Fibroblast of villous mesenchyme (primary cell): ENCODE measurements at places on chromosomes 2 and 18. TPM values are rescaled to one million over a fixed set of nuclear protein-coding genes. Genes with fewer than 3 reads are reported as not detected.
A peak's percentile ranks its signal among the peaks of the same experiment; 100 is the strongest.

GRCh38 chr2:12059616-12060441, 313.4 kb downstream of the LPIN1 start:
- peak; percentile 68 for DNase-seq

EHD3 gene
- total RNA-seq = 48.8 and 59.6 TPM in 2 replicates

- peak; percentile 49 for DNase-seq
Measured at GRCh38 chr2:207632575-207633493, 7.6 kb upstream of the METTL21A start.

DNA sequence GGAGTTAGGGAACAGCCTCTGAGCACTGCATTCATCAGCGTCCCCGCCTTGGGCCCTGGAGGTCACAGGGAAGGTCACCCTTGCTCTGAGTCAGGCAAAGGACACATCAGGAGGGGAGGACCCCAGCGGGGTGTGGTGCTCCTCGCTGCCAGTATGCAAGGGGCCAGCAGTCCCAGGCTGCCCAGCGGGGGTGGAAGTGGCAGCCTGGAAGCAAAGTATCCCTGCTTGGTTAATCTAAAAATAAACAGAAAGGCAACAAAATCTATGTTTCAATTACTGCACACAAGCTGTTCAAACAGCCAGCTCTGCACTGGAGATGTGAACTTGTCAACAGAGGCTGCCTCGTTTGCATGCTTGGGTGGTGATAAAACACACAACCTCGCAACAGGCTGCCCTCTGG, 164.1 kb downstream of the KLHL29 start:
- no peak for DNase-seq

TMEM247 gene
- total RNA-seq = 0.32 TPM in 1 of 2 replicates, not detected in the other

DNA sequence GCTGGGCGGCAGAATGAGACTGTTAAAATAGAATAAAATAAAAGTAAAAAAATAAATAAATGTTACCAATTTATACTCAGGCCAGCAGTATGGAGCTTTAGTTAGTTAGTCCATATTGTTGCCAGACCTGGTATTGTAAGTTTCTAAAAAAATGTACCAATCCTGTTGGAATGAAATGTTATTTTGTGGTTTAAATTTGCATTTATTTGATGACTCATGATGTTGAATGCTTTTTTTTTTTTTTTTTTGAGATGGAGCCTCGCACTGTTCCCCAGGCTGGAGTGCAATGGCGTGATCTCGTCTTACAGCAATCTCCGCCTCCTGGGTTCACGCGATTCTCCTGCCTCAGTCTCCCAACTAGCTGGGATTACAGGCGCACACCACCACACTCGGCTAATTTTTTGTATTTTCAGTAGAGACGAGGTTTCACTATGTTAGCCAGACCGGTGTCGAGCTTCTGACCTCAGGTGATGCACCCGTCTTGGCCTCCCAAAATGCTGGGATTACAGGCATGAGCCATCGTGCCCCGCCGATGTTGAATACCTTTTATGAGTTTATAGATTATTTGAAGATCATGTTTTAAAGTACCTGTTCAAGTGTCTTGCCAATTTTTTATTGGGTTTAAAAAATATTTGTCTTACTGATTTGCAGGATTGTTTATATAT, 5.7 kb upstream of the PTPRN start:
- no peak for DNase-seq

DNA sequence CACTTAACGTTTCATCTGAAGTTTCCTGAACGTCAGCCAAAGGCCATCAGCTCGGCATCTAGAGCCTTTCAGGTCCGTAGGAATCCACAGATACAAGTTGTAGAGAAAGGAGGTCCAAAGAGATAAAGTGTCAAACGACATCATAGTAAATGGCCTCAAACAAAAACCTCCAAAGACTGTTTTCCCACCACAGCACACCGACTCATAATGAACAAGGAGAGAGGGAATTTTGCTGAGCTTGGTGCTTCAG, 150.3 kb downstream of the PXDN start:
- no peak for DNase-seq

GRCh38 chr2:12320991-12321641, 395.6 kb upstream of the TRIB2 start:
- DNase-seq = peak; percentile 85

DNA sequence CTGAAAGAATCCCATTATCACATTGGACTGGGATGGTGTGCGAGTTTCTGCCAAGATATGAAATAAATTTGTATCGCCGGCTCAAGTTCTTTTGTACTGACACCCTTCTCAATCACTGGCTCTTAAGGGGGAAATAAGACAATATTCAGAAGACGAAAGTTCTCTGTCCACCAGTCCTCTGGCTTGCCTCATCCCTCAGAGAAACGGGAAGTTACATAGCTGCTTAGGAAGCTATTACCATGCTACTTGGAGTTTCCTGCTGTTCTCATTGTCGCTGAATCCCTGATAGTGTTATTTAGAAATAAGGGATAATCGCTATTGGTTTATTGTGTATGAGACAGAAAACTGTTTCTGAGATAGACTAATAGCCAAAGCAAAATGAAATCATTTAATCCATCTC, 205.0 kb upstream of the ZNF521 start:
- DNase-seq = no peak

- DNase-seq = no peak
Measured at GRCh38 chr2:46338674-46339073, 41.5 kb downstream of the EPAS1 start.

DNA sequence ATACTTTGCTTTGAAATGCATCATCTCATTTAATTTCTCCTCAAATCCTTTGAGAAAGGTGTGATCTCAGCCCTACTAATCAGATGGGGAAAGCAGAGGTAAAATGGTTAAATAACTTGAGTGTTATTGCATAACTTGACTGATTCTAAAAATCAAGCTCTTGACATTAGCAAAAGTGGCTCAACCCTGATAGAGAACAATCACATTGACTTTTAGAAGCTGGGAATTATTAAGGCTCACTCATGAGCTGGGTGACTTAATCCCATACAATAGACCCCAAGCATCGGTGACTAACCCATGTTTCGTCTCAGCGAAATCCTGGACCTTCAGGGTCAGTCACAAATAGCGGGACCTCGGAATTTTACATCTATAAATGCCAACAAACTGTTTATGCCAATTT, 378.9 kb downstream of the NBAS start:
- no peak for DNase-seq

BAZ2B gene
- total RNA-seq = 49.9 and 63.5 TPM in 2 replicates

DNA sequence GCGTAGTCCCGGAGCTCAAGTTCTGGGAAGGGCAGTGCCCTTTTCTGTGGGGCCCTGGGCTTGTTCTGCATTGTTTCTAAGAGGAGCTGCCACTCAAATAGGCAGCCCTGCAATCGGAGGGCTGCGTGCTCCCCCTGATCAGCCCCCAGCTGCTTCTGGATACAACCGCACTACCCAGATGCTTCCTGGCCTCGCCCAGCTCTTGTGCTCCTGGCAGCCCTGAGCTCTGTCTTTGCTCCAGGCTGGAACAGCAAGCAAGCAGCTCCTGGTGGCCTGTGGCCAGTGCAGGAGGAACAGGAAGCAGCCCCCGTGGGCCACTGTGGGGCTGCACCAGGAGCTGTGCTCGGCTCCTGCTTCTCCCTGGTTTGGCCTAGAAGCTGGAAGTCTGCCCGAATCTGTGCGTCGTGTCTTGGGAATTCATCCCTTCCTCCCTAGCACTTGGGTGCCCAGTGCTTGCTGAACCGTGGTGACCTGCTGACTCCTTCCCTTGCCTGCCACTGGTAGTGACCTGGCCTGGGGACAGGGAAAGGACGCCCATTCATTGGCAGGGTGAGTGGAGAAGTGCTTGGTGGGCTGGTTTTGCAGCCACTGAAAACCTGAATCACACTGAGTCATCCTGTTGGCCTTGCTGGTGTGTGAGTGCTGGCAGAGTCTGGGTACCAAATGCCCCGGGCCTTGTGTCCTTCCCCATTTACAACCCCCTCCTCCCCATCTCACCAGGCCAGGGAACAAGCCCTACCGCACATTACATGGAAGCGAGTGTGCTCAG, 27.3 kb upstream of the NTSR2 start:
- DNase-seq = peak; percentile 57

- no peak for DNase-seq
Measured at GRCh38 chr18:13638719-13639595, 87.4 kb downstream of the FAM210A start.

GRCh38 chr2:176392249-176392648, 123.0 kb downstream of the MTX2 start:
- no peak for DNase-seq

GRCh38 chr18:48631851-48632250, 93.0 kb downstream of the CTIF start:
- no peak for DNase-seq

DNA sequence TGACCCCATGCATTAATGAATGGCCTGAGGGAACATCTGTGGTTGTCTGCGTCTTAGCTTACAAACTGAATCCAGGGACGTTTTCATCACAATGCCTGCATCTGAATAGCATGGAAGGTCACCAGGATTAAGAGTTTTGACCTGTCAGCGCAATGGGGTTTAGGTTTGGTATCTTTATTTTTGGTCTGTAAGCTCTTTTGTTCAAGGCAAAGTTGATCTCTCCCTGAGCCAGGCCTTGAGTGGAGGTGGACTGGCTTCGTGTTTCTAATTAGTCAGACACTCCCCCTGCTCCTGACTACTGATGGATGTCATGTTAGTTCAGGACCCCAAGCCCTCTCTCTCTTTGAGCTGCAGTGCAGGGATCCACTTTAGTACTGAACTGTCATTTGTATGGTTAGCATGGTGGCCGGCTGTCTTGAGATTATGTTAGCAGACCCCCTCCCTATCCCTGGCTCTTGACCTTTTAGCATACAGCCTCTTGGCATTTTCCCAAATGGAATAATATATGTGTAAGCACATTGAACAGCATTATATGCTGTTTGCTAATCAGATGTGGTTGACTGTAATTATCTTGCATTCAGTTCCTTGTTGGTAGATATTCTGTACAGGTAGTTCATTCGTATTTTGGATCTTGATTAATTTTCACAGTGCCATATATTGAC, 59.2 kb downstream of the LYPD6 start:
- DNase-seq = no peak

DNA sequence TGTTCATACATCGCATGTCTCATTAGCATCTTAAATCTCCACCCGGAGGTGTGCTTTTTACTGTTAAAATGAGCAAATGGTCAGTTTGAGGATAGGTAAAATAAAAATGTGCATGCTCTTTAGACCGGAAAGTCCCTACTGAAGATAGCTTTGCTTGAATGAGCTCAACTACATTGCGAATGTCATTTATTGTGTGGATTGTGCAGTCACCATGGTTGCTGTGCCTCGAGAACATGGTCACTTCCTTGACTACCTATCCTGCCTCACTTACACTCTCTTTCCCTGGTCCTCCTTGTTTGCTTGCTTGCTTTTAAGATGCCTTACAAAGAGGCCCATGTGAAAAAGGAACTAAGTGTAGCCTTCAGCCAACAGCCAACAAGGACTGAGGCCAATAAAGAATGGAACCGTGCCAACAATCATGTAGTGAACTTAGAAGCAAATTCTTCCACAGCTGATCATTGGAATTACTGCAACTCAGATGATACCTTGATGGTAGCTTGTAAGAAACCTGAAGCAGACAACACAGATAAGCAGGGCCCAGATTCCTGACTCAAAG, 72.2 kb upstream of the BARD1 start:
- DNase-seq = peak; percentile 6

DNA sequence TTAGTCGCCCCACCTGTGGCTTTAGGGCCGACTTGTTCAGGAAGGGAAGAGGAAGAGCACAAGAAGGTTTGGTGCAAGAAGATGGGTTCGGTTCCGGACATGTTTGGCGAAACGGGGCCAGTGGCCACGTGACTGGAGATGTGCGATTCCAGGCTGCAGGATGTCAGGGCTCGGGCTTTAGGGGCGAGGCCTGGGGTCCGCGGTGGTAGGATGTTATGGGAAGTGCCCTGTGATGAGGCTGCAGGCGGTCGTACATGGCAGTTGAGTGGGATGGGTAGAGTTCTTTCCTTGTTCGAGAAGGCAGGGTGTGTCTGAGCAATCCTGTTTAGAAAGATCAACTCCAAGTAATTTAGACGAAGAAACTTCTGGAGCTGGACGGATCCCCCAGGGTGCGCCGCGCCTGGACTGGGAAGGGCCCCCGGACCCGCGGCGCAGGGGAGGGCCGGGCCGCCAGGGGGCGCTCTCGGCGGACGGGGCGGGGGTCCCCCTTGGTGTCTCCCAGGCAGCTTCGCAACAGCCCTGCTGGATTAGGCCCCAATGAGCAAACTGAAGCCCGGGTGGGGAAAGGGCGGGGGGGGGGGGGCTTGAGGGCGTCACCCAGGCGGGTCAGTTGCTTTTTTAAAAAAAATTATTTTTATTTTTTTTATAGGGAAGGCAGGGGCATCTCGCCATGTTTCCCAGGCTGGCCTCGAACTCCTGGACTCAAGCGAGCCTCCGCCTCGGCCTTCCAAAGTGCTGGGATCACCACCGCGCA, 17.2 kb upstream of the SDC1 start:
- DNase-seq = no peak

DNA sequence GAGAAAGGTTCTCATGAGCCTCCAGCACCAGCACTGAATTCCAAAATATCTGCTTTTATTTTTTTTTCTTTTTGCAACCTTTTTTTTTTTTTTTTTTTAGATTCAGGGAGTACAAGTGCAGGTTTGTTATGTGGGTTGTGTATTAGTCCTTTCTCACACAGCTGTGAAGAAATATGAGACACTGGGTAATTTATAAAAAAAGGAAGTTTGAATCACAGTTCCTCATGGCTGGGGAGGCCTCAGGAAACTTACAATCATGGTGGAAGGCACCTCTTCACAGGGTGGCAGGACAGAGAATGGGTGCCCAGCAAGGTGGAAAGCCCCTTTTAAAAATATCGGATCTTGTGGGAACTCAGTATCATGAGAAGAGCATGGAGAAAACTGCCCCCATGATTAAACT, 7.9 kb upstream of the TMX3 start:
- no peak for DNase-seq

CRYBA2 gene
- total RNA-seq = 1.3 TPM in 1 of 2 replicates, not detected in the other

DAW1 gene
- total RNA-seq = 0.64 TPM in 1 of 2 replicates, not detected in the other

CLEC4F gene
- total RNA-seq = not detected in 2 replicates

DUSP19 gene
- total RNA-seq = 1.6 and 5.6 TPM in 2 replicates
